ENCODE measurements at places on chromosomes 4 and X.

DNA sequence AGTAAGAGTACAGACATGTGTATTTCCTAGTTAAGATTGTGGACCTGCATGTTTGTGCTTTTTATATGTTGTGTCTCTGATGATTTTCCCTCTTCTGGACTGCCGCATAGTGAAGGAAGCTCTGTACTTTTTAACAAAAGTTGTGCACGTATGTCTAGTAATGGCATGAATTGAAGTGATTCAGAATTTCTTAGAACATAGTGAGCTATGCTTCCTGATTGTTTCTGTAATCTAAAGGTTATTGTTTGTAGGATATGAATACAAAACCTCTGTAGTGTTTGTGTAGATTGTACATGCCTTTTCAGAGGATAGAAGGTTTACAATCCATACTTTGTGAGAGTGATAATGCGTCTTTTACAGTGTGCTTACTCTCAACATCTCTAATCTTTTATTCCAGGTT, 37.0 kb upstream of the NUDT6 start:
- no peak for DNase-seq

DNA sequence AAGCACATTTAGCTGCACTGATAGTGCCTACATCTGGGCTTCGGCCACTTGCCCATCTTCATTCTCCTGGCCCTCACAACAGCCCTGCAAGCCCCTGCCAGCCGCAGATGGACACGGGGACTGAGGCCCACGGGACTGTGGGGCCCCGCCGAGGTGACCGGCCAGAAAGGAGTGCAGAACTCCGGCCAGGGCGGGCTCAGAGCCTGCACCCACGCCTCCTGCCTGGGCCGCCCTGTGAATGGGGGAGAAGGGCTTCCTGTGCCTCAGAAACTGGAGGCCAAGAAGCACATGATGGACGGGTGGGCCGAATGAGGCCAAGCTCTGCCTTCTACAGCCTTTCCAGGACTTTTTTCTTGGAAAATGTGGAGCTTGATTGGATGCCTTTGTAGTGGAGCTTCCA, 35.7 kb upstream of the HGFAC start:
- DNase-seq: no peak

DNA sequence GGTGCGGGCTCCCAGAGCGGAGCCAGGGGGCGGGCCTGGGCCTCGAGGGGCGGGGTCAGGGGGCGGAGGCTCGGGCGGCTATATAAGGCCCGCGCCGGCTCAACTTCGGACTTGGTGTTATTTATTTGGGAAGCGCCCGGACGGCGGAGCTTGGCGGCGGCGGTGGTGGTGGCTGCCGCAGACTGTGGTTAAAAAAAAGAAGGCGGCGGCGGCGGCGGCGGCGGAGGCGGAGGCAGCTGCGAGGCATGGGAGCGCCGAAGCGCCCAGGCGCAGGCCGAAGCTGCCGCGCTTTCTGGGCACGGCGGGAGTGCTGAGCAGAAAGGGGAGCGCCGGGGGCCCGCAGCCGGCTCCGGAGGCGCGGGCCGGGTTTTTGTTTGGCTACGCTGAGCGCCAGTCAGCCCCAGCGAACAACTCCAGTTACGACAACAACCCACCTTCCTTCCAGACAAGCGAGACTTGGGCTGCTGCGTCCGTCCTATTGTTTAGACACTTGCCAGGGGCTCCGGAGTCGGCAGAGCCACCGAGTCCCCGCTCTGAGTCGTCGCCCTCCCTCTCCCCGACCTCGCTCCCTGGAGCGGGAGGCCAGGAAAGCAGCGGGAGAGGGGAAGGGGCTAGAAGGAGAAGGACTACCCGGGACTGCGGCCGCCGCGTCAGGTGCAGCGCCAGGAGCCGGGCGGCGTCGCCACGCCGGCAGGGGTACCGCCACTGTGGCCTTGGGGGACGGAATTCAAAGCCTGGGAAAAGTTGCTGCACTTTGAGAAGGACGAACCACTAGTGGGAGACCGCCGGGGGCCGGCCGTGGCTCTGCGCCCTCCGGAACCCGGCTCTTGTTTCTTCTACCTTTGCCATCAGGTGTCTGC, at the start of gene SLIT2:
Gene SLIT2 (plus strand): TSS at position 110 of the 860 bp plus-strand sequence. CDS start 1,911 bp downstream, outside the sequence.
- DNase-seq: peak; percentile 85

GRCh38 chr4:176875446-176875930, 82.8 kb upstream of the VEGFC start:
- no peak for DNase-seq

GRCh38 chrX:10110984-10111363, 45.8 kb upstream of the CLCN4 start:
- no peak for DNase-seq

DNA sequence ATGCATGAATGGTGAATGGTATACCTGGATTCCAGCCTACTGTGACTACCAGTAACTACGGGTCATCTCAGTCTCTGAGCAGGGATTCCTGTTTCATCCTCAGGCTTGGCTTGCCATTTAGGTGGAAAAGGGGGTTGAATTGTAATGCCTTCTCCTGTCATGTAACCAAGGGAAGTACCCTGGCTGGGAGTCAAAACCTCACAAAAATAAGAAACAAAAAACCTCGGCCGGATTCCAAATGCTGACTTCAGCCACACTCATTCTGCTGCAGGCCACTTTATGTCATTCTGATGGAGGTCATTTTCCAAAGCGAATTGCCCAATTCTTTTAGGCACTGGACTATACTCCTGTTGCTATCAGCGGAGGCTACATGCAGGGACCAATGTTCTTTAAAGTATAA, 324.7 kb downstream of the LDB2 start:
- DNase-seq: no peak

GRCh38 chrX:71541210-71542022, 8.5 kb downstream of the OGT start:
- no peak for DNase-seq

GRCh38 chrX:97452283-97452682, 568.6 kb downstream of the RPA4 start:
- no peak for DNase-seq

DNA sequence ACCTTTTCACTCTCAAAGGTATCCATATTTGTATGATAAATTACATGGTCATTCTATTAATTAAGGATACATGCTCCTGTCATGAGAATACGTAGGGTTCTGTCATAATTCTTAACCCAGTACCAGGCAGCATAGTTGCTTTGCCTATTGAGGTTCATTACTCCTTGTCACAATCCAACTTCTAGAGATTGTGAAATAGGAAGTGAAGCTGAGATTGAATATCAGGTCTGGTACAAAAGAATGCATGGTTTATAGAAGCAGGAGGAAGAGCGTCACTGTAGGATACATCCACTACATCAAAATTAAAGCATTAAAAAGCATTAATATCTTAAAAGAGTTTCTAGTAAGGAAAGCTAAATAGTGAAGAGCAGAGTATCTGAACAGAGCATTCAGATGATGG, 647.0 kb downstream of the IQCM start:
- DNase-seq: no peak

GRCh38 chrX:71910986-71911730, 513 bp downstream of the NHSL2 start:
- peak; percentile 21 for DNase-seq

DNA sequence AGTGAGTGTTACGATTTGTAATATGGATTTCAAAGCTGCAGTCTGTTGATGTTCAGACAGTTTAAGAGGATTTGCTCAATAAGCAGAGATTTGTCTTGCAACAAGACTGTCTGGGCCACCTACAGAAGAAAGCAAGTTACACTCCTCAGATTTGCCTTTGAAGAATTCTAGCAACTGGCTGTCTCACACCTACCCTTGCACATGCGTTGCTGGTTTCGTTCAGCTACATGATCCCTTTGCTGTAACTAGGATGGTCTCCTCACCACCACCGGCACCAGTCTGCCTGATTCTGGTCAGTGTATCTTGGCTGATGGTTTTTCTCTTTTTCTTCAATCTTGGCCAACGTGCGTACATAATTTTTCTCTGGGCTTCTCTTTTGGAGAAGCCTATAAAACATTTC, 172.7 kb upstream of the LCORL start:
- no peak for DNase-seq
